Smooth muscle cell of trachea (primary cell): ENCODE measurements at places on chromosomes 1 and 21. TPM values are rescaled to one million over a fixed set of nuclear protein-coding genes. Genes with fewer than 3 reads are reported as not detected.

TGFB2 gene
- 4.9 and 9.9 TPM in 2 replicates for total RNA-seq

ELOA gene
- 22.7 and 28.0 TPM in 2 replicates for total RNA-seq

C1QA gene
- total RNA-seq: not detected in 2 replicates

OPRD1 gene
- under 0.01 TPM in 1 of 2 replicates, not detected in the other for total RNA-seq

PTPRC gene
- under 0.01 TPM in 1 of 2 replicates, not detected in the other for total RNA-seq
